Stimulated activated CD4-positive, alpha-beta T cell treated with anti-CD3 and anti-CD28 coated beads, TNF-alpha, amount 100 ng/mL, for 24 hours (primary cell): ENCODE measurements at places on chromosomes 12 and 14.

DNA sequence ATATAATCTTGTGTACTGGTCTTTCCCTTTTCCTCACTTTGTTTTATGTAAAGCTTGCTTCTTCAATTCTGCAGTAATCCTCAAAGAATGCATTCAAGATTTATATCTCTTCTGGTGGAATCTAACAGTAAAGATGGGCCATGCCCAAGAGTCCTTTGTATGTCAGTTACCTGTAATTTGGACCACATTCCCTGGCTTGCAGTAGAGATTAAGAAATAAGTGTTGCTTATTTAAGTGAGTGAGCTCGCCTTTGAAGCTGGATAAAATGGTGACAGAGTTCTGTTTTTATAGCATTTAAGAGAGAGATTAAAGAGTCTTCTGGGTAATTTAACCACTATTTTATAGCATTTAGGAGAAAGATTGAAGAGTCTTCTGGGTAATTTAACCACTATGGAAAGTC, 262.1 kb upstream of the ATP2B1 start:
- DNase-seq, result no peak

DNA sequence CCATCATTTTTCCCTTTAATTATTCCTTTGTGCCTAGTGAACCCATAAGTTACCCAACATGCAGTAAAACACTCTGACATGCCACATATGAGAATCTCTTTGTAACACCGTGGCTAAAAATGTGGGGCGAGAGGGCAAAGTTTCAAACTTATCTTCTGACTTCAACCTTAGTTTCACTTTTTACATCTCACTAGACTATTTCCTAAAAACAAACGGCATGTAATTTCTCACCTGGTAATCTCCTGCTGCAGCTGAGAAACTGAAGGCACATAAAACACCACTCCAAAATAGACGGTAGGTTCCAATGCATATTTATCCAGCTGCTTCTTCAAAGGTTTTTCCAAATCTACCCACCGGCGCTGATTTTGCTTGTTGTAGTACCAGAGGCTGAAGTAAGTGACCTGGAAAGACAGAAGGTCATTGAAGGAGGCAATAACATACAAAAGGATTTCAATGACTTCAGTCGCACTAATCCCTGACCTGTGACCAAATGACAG, 37.9 kb downstream of the PTPN21 start:
- DNase-seq, result no peak

GRCh38 chr12:78645956-78646355, 218.6 kb upstream of the SYT1 start:
- no peak for DNase-seq

DNA sequence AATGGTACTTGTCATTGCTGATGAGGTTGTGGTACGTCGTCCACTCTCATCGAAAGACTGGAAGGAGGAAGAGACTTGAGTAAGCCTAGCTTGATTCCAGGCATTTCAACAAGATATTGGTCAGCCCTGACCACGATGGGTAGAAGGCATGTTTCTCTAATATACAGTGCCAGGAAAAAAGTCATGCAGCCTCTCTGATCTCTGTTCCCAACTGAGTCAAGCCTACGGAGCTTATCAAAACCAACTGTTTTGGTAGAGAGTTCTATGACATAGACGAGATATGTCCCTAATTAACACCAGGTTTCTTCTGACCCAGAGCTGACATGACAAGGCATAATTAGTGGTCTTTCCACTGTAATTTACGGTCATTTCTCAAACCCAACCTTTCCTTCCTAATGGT, 58.5 kb downstream of the NIN start:
- DNase-seq, result no peak

DNA sequence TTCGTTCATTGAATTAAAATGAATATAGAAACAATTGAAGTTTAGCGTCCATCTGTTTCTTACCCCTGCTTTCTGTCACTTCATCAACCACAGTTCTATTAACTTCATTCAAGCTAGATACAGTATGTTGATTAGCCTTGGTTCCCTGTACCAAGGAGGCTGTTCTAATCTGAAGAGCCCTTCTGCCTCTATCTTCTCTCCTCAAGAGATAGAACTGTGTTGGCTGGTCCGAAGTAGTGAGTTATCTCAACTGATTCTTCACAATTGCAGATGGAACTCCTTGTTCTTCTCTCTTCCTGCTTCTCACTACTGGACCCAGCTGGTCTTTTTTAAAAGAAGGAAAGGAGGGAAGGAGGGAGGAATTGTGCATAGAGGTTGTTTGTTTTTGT, 82.1 kb upstream of the TRAF3 start:
- no peak for DNase-seq

DNA sequence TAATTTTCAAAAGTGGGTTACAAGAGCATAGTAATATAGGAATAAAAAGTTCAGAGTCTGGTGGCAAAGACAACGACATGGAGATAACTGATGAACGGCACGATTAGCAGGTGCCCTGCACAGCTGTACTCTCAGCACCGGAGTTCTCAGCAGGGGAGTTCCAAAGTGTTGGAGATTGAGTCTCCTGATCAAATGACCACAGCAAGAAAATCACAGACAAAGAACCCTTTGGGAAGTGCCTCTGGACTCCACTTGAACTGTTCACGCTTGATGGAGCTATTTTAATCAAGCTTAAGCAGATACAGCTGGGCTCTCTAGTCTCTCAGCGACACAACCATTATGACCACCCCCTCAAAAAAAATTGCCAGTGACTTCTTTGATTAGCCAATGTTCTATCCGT, 153.1 kb downstream of the ALG10B start:
- DNase-seq, result no peak

DNA sequence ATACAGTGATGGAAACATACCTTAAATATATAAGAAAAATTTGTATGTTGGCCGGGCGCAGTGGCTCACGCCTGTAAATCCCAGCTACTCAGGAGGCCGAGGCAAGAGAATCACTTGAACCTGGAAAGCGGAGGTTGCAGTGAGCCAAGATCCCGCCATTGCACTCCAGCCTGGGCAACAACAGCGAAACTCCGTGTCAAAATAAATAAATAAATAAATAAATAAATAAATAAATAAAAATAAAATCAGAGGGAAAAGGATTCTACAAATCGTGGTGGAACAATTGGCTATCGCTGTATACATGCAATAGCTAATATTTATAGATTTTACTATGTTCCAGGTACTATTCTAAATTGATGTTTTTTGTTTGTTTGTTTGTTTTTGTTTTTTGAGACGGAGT, 1.7 kb upstream of the ATF7 start:
- no peak for DNase-seq

GRCh38 chr14:104590240-104590965, 10.8 kb downstream of the C14orf180 start:
- no peak for DNase-seq

DNA sequence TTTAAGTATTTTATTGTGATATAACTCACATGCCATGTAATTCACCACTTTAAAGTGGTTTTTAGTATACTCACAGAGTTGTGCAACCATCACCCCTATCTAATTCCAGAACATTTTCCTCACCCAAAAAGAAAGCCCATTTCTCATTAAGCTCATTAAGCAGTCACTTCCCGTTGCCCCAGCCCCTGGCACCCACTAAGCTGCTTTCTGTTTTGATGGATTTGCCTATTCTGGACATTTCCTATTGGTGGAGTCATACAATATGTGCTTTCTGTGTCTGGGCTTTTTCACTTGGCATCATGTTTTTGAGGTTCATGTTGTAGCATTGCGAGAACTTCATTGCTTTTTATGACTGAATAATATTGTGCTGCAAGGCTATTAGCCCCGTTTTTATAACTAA, 66.0 kb downstream of the ARL6IP4 start:
- DNase-seq, result no peak

DNA sequence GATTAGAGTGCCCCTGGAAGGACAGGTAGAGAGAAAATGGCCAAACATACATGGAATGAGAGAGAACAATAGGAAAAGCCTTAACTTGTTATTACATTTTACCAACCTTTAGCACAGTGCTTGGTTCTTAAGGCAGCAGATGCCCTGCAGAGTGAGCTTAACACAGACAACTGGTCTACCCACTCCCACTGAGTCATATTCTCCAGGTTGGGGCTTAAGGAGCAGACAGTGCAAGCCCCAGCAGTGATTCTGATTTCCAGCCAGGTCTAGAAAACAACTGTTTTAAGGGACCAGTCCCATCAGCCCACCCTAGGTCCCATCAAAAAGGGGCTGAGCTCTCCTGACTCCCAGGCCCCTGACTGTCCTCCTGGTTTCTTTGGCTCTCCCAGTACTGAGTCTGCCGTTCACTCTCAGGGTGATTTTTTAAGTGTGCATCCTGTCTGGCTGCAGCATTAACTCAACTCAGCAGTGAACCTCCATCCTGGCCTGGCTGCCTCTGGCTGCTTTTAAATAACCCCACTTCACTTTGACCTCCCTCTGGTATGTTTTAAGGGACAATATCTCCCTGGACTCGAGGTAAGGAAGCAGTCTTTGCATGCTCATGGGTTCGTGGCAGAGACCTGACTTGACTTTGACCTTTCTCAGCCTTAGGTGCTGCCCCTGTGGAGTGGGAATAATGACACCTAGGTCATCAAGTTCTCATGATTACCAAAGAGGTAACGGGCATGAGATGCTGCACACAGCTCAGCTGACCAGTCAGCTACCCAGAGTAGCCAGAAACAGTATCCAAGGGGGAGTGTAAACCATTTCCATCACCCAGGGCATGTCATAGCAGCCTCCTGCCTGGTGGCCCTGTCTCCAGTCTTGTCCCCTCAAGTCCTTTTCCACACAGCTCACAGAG, 210.7 kb upstream of the PWP1 start:
- DNase-seq, result no peak

DNA sequence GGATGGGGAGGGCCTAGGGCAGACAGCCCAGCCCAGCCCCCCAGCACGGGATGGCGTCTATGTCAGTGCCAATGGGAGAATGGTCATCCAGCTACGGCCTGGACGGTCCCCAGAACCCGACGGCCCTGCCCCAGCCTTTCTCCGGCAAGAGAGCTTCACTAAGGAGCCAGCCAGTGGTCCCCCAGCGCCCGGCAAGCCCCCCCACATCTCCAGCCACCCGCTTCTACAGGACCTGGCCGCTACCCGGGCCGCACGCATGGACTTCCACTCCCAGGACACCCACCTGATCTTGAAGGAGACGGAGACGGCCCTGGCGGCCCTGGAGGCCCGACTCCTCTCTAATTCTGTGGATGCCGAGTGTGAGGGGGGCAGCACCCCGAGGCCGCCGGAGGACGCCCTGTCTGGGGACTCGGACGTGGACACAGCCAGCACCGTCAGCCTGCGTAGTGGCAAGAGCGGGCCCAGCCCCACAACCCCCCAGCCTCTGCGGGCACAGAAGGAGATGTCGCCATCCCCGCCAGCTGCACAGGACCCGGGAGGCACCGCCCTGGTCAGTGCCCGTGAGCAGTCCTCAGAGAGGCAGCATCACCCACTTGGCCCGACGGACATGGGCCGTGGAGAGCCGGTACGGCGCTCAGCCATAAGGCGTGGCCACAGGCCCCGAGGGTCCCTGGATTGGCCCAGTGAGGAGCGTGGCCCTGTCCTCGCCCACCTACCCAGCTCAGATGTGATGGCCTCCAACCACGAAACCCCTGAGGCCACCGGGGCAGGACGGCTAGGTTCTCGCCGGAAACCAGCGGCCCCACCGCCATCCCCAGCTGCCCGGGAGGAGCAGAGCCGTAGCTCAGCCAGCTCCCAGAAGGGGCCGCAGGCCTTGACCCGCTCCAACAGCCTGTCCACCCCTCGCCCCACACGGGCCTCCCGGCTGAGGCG, 21.9 kb downstream of the CEP170B start:
- DNase-seq, result no peak

DNA sequence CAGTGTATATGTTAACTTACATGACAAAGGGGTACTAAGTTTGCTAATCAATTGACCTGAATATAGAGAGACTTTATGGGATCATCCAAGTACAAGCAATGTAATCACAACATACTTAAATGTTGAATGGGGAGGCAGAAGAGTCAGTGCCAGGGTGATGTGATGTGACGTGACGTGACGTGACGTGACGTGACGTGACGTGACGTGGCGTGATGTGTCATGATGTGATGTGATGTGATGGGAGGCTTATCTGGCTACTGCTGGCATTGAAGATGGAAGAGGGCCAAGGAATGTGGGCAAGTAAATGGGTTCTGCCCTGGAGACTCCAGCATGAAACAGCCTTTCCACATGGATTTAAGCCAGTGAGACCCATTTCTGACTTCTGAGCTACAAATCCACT, 38.2 kb upstream of the PRB4 start:
- DNase-seq, result no peak

GRCh38 chr12:113932381-113933196, 33.5 kb downstream of the RBM19 start:
- DNase-seq, result no peak

- DNase-seq, result no peak
Observed at GRCh38 chr12:14915736-14916135, 22.6 kb downstream of the ERP27 start.

- DNase-seq, result no peak
Observed at GRCh38 chr12:6358881-6359280, 16.5 kb downstream of the SCNN1A start.

DNA sequence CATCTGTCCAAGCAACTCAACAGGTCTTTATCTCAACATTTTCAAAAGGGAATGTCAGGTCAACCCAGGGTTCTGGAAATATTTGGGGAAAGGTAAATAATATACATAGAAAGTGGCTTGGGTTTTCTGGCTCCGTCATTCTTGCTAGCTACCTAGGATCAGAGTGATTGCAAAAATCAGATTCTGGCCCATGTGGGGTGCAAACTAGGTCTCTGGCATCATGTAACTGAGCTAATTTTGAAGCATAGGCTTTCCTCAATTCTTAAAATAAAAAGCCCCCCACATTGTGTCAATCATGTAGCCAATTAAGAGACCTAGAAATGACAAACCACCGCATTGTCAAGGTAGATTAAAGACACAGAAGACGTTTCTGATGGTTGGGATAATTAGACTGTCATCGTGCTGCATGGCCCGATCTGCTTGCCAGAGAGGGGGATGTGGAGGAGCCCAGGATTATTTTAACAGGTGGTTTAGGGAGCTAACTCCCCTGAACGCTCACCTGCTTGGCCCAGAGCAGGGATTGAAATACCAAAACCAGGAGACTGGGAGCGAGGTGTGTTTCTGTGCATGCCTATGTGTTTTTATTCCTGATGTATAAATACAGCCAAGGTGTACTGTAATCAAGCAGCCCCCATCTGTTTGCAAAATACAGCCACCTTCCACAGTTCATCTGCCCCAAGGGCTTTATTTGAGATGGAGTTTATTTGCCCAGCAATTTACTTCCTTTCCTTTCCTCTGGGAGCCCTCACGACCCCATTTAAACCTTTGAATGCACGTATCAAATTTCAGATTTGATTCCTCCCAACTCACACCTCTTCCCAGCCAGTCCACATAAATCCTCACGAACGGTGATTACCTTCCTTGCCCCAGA, 189.5 kb downstream of the TTC8 start:
- no peak for DNase-seq

- DNase-seq, result no peak
Observed at GRCh38 chr14:33432407-33433023, 493.8 kb downstream of the NPAS3 start.

GRCh38 chr14:47485421-47485820, 190.0 kb downstream of the MDGA2 start:
- no peak for DNase-seq

- no peak for DNase-seq
Observed at GRCh38 chr12:34395056-34396005, 373.0 kb downstream of the ALG10 start.
